Stimulated activated CD4-positive, alpha-beta T cell treated with anti-CD3 and anti-CD28 coated beads, TNF-alpha, amount 100 ng/mL, for 1 hour (primary cell): ENCODE measurements at places on chromosomes 3 and 15.

DNA sequence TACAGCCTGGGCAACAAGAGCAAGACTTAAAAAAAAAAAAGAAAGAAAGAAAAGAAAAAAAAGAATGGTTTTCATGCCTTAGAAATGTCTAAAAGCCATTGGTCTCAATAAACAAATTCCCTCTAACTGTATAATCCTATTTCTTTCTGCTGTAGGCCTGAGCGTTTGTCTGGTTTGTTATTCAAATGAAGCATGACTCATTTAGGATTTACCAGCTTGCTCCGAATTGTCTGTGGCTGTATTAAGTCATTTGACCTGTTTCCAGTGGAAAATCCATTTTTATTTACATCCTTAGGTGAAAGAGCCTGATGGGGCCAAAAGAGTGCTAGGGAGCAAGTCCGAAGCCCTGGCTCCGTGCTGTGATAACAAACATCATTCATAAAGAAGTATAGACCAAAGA, 73.8 kb downstream of the BDH1 start:
- no peak for DNase-seq

GRCh38 chr3:152321200-152321954, 52.6 kb downstream of the MBNL1 start:
- no peak for DNase-seq

DNA sequence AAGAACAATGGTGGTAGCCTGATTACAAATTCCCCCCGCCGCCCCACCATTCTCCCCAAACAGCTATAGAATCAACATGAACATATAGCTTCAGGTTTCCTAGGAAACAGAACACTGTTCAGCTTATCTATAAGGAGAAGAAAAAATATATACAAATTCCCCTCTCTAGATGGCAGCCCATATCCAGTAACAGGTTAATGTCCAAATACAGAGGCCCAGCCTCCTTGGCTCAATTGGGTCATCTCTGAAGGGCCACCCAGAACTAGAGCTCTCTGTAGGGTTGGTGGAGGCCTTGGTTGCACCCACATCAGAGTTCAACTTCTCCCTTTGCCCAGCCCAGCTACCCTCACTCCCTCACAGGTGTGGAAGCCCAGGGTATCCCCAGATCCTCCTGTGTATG, 91.5 kb upstream of the ADAMTS17 start:
- no peak for DNase-seq

GRCh38 chr3:123805504-123805903, 78.6 kb downstream of the MYLK start:
- DNase-seq = no peak

GRCh38 chr3:167167491-167167890, 212.6 kb downstream of the ZBBX start:
- DNase-seq = no peak

DNA sequence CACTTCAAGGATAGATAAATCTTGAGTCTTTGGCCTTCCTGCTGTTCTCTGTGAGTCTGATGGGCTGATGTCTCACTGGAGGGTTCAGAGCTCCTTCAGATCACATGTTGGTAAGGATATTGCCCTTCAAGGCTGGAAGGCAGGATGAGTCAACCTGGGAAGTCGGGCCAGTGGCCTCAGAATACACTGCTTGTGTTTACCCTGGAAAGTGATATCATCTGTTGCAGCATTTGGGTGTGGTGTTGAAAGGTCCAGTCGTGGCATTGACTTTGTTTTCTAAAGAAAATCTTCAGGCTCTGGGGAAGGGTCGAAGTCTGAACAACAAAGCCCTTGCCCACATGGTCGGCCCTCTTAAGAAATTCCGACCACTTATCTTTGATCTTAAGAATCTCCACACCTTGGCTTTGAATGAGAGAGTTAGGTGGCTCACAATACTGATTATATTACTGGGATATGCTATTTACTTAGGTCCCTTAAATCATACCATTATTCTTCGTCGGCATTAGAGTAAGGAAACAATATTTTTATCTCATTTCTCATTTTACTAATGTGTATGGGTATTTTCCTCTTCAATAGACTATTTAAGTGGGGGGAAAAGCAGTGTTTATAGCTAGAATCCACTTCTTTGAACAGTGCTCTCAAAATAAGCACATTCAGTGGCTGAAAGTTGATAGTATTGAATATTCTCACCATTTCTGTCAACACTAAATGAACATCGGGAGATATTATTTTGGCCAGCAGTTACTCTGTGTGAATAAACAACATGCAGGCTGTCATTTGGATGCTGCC, 303.9 kb upstream of the RASGRP1 start:
- no peak for DNase-seq

DNA sequence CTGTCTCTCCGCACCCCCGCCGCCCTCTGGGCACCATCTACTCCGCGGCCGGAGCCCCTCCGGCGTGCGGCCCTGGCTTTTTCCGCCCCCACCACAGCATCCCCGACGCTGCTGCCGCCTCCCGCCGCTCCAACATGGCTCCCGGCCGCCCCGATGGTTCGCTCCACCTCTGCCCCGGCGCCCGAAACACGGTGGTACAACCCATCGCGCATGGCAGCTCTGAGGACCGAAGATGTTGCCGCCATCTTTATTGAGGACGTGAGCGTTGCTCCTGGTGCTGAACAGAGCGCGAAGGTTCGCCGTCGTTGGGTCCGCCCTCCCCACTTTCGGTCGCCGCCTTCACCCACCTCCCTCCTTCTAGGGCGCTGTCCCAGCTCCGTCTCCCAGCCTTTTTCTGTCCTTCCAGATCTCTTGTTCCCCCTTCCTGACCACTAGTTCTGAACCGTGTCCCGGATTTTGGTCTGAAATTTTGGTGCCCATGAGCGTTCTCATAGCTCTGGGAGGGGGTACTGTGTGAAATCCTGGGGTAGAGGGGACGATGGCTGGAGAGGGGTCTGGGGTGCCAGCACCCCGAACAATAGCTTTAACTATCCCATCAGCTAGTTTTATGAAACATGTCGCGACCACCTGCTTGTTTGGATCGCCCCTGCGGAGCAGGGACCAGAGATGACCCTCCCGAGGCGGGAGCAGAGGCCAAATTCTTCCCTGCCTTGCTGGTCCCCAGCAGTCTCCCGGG, at the start of gene CELSR3:
CELSR3 (minus strand) TSS at position 134 of the 736 bp plus-strand sequence. CDS start 252 bp downstream, outside the sequence.
- no peak for DNase-seq

GRCh38 chr15:56765251-56765650, 31.9 kb upstream of the ZNF280D start:
- DNase-seq = no peak

GRCh38 chr3:61684386-61684785, 123.0 kb downstream of the PTPRG start:
- DNase-seq = no peak

GRCh38 chr15:91688811-91689210, 164.7 kb upstream of the SLCO3A1 start:
- DNase-seq = no peak

DNA sequence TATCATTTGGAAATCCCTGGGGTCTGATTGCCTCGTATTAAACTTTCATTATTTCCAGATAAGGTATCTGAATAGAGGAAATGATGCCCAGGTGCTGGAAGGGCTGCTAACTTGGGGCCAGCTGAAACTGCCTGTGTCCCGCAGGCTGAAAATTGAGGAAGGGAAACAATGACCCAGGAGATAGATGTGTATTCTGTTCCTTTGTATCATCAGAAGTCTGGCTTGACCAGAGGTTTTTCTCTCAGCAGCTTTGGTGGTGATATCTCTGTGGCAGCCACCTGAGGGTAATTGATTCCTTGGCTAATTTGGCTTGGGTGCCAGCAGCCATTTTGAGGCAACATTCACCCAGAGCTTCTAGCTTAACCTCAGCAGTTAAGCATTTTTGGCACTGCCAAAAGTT, 90.0 kb upstream of the STT3B start:
- no peak for DNase-seq

- DNase-seq = no peak
These were observed 989 bp upstream of the PPIB start for GRCh38 chr15:64163659-64164362.

GRCh38 chr15:75232826-75233503, 25.2 kb upstream of the GOLGA6C start:
- no peak for DNase-seq

DNA sequence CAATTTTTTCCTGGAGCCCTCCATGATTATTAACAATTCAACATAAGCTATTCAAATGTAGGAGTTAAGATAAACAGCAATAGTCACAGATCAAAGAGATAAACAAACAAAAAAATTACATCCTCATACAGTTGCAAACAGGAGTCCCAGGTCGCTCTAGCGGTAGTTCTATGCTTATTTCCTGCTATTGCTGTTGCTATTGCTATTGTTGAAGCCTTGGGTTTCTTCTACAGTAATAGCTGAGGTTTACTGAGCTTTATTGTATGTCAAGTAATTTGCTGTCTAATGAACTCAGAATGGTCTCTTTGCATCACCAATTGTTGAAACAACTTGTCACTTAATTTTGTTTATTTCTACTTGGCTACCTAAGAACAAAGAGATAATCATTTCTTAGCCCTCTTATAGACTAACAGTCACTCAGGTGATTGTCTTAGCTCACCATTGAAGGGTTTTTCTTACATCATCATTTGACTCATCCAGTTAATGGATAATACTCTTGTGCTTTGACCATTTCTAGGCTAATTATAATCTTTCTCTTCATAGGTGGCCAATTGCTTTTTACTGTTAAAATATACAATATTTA, 654.6 kb downstream of the MECOM start:
- DNase-seq = no peak

DNA sequence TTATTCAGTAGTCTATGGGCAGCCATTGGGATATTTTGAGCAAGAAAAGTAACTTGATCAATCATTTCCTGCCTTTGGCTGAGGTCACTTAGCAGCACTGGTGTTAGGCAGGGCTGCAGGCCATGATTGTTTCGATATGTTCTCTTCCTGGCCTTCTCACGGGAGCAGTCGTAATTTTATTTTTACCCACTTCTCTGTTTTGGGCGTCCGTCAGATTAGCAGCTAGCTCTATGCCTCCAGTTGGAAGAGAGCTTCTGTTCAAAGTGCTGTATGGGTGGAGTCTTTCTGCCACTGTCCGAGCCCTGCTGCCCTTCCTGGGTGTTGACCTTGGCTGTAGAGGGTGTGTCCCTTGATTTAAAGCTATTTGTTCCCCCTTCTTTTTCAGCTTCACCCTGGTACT, 123.4 kb upstream of the ROPN1 start:
- no peak for DNase-seq

DNA sequence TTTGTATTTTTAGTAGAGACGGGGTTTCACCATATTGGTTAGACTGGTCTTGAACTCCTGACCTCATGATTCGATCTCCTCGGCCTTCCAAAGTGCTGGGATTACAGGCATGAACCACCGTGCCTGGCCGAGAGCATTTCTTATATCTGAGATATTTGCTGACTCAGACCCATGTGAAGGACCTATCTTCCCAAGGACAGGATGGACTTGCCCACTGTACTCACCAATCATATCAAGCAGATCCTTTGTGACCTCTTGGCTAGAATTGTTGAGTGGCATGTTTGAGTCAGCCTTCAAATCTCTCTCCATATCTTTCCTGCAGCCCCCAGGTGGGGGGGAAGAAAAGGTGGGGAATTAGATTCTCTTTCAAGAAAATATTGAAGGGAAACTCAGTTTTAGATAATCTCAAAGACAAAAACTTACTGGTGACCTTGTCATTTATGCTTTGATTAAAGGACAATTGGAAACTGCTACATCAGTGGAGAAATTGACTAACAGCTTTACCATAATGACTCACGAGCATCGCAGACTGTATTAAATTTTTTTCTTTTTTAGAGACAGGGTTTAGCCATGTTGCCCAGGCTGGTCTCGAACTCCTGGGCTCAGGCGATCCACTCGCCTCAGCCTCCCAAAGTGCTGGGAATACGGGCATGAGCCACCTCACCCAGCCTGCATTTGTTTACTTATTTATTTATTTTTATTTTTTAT, 3.1 kb downstream of the C3orf62 start:
- DNase-seq = no peak

GRCh38 chr3:49616491-49616941, 57.6 kb upstream of the APEH start:
- DNase-seq = no peak

- no peak for DNase-seq
These were observed 134.6 kb downstream of the ATP8B4 start for GRCh38 chr15:49984436-49984835.

DNA sequence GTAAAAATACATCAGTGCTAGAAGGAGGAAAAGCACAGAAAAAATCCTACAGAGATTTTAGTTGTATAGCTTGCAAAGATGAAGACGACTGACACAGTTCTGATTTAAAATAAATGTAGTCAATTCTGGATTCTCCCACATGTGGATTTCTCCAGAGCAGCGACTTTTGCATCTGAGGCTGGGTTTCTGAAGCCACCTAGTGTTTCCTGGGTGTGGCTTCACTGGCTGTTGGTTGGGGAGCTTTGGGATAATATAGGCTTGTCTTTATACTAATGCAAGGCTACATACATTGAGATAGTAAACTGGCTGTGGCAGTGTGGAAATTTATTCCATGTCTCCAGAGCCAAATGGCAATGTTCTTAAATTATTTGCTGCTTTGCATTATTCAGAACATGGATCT, 158.1 kb upstream of the FEZF2 start:
- no peak for DNase-seq

GRCh38 chr3:59514865-59515482, 465.1 kb upstream of the CFAP20DC start:
- no peak for DNase-seq

DNA sequence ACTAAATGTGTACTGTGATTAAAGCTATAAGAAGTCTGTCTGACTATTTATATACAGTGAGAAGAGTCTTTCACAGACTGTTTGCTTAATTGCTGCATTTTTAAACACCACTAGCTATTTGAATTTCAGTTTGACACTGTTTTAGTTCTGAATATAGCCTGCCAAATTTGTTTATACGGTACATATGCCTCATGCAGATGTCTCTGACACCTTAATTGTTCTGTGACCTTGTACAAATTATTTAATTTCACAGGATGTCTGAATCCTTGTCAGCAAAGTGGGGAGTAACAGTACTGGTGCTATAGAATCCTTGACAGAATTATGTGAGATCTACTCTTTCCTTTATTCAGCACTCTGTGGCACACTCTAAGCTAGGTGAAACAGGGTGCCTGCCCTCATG, 125.5 kb downstream of the MBNL1 start:
- DNase-seq = no peak

DNA sequence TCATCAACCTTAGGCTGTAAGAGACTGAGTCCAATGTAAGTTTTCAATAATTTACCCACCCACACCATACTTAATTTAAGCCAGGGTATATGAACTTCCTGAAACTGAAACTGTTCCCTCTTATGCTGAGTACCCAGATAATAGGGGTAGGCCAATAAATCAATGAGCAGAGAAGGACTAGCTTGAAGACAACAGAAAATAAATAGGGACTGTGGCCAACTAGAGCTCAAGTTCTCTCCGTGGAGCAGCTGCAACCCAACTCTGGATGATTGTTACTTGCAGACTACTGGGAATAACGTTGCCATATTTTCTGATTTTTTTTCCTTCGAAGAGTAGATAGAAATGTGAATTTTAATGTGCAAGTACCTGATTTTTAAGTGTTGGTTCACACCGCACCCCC, 128.0 kb downstream of the ATG7 start:
- no peak for DNase-seq

GRCh38 chr3:13705051-13705450, 156.1 kb downstream of the FBLN2 start:
- no peak for DNase-seq

- DNase-seq = no peak
These were observed 32.3 kb downstream of the CBLB start for GRCh38 chr3:105836533-105836932.
